ENCODE measurements at places on chromosomes 4 and X.
A peak's percentile ranks its signal among the peaks of the same experiment; 100 is the strongest.

DNA sequence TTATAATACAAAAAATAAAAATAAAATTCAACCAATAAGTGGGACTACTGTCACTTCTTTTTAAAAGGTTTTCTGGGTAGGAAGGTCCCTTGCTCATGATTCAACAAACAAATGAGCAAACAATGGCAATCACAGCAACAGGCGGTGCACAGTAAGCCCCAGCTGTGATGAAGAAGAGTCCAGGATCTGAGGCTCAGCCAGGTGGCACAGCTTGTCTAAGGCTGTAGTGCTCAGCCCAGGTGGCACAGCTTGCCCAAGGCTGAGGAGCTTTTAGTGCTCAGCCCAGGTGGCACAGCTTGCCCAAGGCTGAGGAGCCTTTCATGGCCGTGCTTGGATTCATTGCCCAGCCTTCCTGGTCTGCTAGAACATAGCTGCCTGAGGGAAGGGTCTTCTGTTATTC, 75.0 kb downstream of the ZFYVE28 start:
- DNase-seq, result no peak

GRCh38 chrX:40418813-40419195, 162.0 kb upstream of the ATP6AP2 start:
- DNase-seq, result no peak

GRCh38 chrX:12974305-12974795, 560 bp upstream of the TMSB4X start:
- peak; percentile 38 for DNase-seq

- no peak for DNase-seq
Measured at GRCh38 chr4:102560115-102560514, 59.0 kb downstream of the NFKB1 start.

DNA sequence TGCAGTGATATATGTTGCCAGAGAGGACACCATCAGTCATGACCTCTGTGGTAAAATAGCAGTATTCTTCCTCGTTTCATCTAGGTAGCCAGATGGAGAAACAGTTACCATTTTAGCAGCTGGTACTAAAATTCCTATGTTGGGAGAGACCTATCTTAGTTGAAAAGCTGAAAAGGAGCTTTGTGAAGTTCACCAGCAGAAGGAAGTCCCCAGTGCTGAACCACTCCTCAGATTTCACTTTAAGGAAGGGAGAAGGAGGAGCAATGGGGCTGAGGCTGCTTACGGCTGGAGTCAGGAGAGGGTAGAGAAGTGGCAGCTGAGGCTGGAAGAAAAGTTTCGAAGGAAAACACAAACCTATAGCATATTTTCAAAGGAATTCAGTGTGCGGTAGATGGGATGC, 103.7 kb downstream of the ATXN3L start:
- DNase-seq, result no peak

- DNase-seq, result no peak
Measured at GRCh38 chr4:168696826-168697225, 200.0 kb downstream of the PALLD start.

GRCh38 chr4:125992891-125993290, 678.1 kb downstream of the FAT4 start:
- DNase-seq, result no peak

GRCh38 chr4:99612704-99613103, 38.1 kb downstream of the MTTP start:
- DNase-seq, result no peak

GRCh38 chr4:180134091-180134866, 2108.9 kb upstream of the TENM3 start:
- no peak for DNase-seq

DNA sequence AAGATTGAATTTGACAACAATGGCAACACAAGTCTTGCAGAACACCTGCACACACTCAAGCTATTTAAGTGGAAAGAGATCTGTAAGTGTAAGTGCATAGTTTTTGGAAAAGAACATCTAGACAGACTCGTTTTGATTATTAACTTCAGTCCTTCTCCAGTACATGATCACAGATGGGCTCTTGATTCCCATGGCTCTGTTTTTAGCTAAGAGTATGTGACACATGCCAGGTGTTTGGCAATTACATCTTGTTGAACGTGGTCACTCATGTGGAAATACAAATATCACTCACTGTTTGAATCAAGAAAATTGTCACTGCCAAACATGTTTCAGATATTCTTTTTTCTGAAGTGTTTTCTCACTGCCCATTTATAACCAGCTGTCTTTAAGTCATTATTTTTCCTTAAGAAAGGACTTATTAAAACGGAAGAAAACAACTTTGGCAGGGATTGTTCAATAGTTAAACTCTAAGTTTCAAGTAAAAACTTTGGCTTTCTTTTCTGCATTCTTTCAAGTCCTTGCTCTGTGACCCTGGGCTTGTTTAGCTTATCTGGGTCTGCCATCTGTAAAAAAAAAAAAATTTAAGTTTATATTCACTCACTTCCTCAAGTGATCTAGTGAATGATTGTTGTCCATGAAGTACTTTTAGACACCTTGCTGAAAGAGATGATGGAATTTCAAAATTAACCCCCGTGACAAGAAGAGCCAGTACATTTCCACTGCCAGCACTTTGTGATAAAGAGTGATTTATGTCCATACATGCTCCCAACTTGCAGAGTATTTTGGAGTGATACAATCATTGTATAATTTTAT, 125.4 kb downstream of the ATXN3L start:
- DNase-seq, result peak; percentile 57

DNA sequence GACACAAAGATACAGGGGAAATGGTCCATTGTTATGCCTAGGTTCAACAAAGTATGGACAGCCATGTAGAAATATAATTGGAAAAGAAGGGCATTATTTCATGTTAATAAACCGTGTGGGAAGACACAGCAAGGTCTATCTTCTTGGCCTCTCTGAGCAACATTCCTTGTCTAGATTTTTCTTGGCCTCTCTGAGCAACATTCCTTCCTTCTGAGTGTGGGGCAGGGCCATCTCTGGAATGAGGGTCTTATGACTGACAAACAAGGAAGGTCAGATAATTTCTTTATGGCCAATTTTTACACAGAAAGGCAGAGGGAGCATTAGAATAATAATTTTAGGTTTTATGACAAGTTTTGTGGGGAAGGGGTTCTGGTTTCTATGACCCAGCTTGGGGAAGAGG, 24.3 kb upstream of the MAOA start:
- no peak for DNase-seq

GRCh38 chrX:129689796-129690195, 35.0 kb upstream of the APLN start:
- DNase-seq, result no peak

DNA sequence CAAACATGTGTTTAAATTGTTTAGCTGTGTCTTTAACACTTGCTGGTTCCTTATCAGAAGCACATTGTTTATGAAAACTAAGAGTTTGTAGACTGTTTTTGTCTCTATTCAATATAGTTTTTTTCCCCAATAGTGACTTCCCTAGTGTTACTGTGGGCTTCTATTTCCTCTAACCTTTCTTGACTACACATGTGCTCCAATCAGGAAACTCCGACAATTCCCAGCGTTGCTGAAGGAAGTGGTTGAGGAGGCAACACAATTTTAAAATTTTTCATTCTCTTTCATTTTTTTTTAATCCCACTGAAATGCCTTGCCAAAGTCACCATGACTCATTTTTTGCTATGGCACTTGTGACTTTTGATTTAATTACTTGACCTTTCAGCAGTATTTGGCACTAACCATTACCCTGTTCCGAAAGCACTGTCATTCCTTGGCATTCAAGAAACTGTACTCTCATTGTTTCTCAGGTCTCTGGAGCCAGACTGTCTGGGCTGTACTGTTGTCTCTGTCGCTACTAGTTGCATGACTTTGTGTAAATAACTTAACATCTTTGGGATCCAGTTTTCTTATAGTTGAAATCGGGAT, 67.6 kb upstream of the FREM3 start:
- DNase-seq, result no peak

DNA sequence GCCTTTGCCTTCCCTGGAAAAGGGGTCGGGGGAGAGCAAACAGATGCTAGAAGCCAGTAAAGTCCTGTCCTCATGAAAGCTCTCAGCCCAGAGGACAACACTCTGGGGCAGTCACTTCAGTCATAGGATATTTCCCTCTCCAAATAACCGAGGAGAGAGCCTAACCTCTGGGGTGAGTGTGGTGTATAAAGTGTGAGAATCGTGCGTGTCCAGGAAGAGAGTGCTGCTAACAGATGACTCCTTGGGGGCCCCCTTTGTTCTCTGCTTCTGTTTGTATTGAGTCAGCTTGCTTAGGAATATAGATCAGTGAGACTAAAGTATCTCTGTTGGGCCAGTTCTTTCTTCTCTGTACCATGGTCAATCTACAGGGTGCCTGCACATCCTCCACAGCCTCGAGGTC, 247.2 kb downstream of the PALLD start:
- DNase-seq, result no peak

- peak; percentile 89 for DNase-seq
Measured at GRCh38 chr4:145130788-145131399, 32.8 kb downstream of the ABCE1 start.

DNA sequence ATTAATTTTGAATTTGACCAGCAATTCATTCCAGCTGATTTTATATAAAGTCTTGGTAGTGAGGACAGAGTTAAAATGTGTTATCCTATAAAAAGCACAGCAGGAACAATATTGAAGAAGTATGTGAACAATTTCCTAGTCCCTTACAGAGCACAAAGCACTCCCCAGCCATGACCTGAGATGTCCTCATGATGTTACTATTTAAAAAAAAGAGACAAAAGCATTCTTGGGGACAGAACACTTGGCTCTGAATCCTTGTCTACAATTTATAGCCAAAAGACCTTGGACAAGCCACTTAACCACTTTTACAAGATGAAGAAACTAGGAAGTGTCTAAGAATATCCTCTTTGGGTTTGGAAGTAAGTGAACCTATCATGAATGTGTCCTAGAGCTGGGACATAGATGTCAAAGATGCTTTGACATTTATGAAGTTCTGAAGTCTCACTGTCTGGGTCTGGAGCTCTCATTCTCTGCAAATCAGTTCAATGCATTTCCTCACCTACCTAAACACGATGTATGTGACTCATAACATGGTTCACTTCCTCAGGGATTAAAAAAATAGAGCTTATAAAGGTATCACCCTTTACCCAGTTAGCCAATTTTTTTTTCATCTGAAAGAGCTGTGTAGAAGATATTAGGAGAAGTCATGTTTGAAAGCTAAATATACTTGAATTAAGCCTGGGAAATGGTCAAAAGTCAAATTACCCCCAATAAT, 61.4 kb downstream of the IGFBP7 start:
- DNase-seq, result no peak

- peak; percentile 88 for DNase-seq
Measured at GRCh38 chr4:77697860-77698590, 92.4 kb downstream of the CXCL13 start.

- peak; percentile 85 for DNase-seq
Measured at GRCh38 chr4:133565379-133565778, 416.3 kb downstream of the PCDH10 start.

GRCh38 chr4:90624781-90625180, 497.6 kb downstream of the CCSER1 start:
- DNase-seq, result no peak

GRCh38 chrX:135315864-135316263, 6.6 kb downstream of the ETDC start:
- no peak for DNase-seq

- peak; percentile 68 for DNase-seq
Measured at GRCh38 chrX:22097012-22097694, 65.0 kb downstream of the PHEX start.

GRCh38 chr4:5133201-5133600, 81.9 kb downstream of the STK32B start:
- DNase-seq, result no peak

GRCh38 chr4:8585186-8585585, 5.0 kb downstream of the GPR78 start:
- no peak for DNase-seq

DNA sequence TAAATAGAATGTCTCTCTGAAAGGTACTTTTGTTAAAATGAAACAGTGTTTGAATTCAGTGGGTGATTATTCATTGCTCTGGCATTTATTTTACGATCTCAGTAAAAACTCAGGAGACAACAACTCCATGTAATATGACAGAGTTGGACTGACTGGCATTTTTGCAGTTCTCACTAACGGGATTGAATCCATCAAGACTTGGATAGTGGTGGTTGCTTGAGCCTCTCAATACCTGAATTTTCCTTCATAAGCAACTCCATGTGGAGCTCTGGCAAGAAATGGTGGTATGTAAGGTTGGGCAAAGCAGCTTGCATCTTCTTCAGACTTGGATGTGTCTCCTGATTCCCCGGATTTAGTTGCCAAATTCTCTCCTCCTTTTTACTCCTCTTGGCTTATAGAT, 72.7 kb downstream of the FRMPD4 start:
- peak; percentile 31 for DNase-seq

- DNase-seq, result no peak
Measured at GRCh38 chr4:61301271-61301670, 101.1 kb downstream of the ADGRL3 start.

- DNase-seq, result no peak
Measured at GRCh38 chrX:37776987-37777325, 2.9 kb upstream of the CYBB start.

DNA sequence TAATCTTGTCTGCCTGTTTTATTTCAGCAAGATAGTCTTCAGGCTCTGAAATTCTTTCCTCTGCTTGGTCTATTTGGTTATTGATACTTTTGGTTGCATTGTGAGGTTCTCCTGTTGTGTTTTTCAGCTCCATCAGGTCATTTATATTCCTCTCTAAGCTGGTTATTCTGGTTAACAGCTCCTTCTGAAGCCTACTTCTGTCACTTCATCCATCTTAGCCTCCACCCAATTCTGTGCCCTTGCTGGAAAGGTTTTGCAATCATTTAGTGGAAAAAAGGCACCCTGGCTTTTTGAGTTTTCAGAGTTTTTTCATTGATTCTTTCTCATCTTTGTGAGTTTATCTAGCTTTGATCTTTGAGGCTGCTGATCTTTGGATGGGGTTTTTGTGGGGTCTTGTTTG, 647.7 kb downstream of the SPRY1 start:
- no peak for DNase-seq

DNA sequence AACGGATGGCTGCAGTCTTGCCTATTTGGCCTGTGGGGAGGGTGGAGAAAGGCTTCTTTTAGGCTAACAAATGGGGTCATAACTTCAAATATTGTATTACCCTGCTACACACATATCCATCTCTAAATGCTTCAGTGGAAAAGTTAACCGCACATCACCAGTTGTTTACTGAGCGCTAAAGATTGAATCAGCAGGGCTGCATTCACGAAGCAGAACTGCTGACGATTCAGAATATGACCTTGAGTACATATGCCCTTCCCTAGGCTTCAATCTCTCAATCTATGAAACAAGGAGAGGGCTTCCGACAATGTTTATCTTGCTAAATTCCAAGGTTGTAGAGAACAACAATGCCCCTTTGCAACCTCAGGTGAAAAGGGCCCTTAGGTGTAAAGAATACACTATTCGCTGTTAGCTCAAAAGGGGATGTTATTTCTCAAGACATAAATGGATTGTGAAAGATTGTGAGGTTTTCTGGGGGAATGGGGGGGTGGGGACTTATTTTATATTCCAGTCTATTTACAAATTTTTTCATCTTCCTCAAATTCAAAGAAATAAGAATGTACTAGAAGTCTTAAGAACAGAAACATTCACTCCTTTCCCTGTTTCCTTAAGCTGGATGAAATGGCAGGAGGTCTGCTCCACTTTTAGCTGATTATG, 2.6 kb upstream of the ATP6AP2 start:
- peak; percentile 13 for DNase-seq

GRCh38 chr4:73599182-73599581, 21.1 kb downstream of the RASSF6 start:
- DNase-seq, result peak; percentile 95

Data from amniotic epithelial cell (primary cell).